ENCODE measurements at places on chromosomes 6 and 20.

- no peak for DNase-seq
Measured at GRCh38 chr6:167892835-167893815, 66.4 kb downstream of the AFDN start.

DNA sequence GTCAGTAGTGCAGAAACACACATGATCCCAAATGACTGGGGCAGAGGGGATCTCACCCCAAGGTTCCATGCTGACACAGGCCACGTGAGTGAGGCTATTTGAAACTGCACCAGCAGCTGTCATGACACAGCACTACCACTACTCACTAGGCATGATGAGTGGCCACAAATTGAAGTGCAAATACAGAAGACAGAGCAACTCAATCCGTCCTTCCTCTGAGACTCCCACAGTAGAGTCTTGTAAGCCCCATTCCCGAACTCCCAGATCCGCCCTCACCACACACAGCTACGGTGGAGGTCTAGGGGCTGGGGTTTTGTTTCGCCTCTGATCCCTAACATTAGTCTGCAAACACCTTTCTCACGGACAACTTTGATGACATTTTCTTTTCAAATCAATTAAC is 113.3 kb upstream of the NUP153 start:
- DNase-seq: no peak

- no peak for DNase-seq
Measured at GRCh38 chr20:59453759-59454560, 150.4 kb upstream of the PHACTR3 start.

- no peak for DNase-seq
Measured at GRCh38 chr6:53301801-53302537, 46.8 kb downstream of the ELOVL5 start.

GRCh38 chr6:118650582-118651281 is 659 bp downstream of the CEP85L start:
- DNase-seq: peak; percentile 8

- no peak for DNase-seq
Measured at GRCh38 chr6:166470863-166471410, 88.2 kb upstream of the MPC1 start.

DNA sequence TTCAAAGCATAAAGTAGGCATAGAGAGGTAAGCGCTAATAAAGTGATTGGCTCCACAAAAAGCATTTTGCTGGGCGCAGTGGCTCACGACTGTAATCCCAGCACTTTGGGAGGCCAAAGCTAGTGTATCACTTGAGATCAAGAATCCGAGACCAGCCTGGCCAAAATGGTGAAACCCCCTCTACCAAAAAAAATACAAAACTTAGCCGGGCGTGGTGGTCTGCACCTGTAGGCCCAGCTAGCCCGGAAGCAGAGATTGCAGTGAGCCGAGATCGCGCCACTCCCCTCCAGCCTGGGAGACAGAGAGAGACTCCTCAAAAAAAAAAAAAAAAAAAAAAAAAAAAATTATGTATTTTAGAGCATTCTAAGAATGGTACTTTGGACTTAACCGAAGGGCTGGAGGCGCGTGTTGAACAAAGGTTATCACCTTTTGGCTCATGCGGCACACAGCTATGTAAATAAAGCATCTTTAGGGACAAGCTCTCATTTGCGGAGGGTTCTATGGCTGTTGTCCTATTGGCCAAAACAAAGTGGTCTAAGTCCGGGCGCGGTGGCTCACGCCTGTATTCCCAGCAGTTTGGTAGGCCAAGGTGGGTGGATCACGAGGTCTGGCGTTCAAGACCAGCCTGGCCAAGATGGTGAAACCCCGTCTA is 17.4 kb downstream of the HFE start:
- DNase-seq: no peak

GRCh38 chr6:136324686-136325380 is 35.2 kb upstream of the BCLAF1 start:
- DNase-seq: no peak

- no peak for DNase-seq
Measured at GRCh38 chr20:17586250-17586649, 16.4 kb downstream of the DSTN start.

- no peak for DNase-seq
Measured at GRCh38 chr6:125738276-125738675, 11.2 kb upstream of the HEY2 start.

- DNase-seq: no peak
Measured at GRCh38 chr20:52668626-52669025, 303.5 kb upstream of the TSHZ2 start.

GRCh38 chr6:158793432-158793831 is 25.7 kb downstream of the EZR start:
- DNase-seq: no peak

DNA sequence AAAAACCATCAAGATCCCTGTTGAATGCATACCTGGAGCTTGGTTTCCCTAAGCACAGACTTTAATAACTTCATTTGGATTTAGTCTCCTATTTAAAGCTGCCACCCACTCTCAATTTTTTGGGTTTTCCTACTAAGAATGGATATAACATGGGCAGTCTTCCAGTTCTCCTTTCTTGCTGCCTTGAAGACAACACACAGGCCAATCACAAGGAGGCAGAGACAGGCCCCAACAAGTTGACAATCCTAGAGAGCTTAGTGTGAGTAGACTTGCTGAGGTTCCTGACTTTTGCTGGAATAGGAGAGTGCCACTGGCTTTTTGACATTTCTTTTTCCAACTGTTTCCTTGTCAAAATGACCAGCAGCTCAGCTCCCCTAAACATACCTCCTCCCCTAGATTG is 112.3 kb upstream of the ESR1 start:
- no peak for DNase-seq

DNA sequence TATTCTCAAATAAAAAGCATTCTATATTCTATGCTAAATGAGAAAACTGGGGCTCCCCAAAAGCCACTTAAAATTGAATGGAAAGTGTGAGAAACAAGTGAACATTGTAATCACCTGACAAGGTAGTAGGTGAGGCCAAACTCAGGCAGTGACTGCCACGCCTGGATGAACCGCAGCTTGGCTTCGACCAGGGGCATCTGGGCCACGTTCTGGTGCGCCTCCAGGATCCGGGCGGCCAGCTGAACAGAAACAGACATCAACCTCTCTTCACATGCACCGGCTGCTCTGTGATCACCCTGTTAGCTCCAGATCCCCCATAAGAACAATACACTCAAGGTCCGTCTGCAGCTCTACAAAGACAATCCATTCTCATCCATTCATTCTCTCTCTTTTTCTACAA is 30.1 kb upstream of the LRRN4 start:
- DNase-seq: no peak

Data from activated CD8-positive, alpha-beta memory T cell treated with anti-CD3 and anti-CD28 coated beads for 1 hour (primary cell).